ENCODE measurements at places on chromosomes 7 and 10.

DNA sequence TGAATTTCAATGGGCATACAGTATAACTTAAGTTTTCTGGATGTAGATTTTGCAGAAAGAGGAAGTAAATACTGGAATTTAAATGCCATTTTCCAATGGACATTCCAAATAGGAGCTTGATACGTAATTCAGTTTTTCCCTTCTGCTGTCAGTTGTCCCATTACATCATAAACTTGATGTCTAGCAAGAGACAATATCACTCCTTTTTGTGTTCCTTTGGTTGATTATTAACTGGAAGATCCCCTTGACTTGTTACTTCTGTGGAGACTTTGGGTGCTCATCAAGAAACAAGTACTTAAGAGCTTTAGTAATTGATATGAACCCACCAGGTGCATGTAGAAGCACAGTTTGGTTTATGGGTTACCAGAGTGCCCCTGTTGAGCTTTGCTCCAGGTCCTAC is 116.1 kb downstream of the ST7 start:
- DNase-seq: peak; percentile 52

- no peak for DNase-seq
These were observed 13.0 kb upstream of the CHCHD1 start for GRCh38 chr10:73768881-73769280.

GRCh38 chr10:119268871-119269506 is 61.6 kb downstream of the GRK5 start:
- DNase-seq: no peak

DNA sequence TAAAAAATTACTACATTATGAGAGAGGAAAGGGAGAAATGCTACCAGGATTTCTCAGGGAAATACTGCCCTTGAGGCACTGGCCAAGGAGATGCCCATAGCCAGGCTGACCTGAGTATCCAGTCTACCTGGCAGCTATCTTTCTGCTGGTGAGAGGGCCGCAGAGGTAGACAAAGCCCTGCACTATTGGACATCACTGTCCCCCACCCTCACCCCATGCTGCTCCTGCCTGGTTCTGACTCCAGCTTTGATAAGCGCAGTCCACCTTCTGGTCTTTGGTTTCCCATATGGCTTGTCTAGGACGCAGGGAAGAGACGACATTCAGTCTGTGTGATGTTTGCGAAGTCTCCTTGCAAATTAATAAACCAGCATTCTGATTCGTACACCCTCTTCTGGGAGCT is 3.7 kb downstream of the ITPRIP start:
- DNase-seq: no peak

DNA sequence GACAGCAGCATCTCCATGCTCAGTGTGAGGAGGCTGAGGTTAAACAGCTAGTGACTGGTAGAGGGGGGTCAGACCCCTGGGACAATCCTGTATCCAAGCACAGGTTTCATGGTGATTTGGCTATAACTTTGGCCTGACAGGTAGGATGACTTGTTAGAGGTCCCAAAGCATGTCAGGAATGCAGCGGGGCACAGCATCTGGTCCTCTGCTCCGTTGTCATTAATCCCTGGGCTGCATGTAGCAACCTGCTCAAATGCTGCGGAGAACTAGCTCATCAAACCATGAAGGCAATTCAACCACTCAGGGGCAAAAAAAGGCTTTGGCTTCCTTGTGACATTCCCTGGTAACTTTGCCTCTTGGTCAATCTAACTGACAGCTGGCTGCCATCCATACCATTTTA is 26.8 kb downstream of the WNT2 start:
- no peak for DNase-seq

- peak; percentile 63 for DNase-seq
These were observed 127.6 kb downstream of the WDR11 start for GRCh38 chr10:120978589-120979252.

- DNase-seq: no peak
These were observed 328.6 kb upstream of the CDC14C start for GRCh38 chr7:48595756-48596155.

GRCh38 chr7:121837462-121837861 is 35.5 kb upstream of the PTPRZ1 start:
- DNase-seq: no peak

DNA sequence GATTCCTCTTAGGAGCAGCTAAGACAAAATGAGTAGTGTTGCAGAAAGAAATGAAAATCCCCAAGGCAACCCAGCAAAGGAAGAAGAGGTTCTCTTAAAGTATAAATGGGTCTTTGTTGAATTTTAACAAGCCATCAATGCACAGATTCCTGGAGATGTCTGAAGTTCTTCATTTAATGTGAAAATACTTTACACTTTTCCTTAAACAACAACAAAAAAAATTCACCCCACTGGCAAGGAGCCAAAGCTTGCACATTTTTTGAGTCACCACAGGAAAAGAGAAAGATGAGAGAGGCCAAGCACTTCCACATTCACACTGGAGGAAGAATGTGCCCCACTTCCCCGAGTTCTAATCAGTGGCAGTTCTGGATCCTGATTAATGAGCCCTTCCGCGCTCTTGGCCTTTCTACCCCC is 286.4 kb upstream of the MEOX2 start:
- DNase-seq: peak; percentile 19

- DNase-seq: no peak
These were observed 62.3 kb upstream of the FAM133B start for GRCh38 chr7:92652536-92652935.

DNA sequence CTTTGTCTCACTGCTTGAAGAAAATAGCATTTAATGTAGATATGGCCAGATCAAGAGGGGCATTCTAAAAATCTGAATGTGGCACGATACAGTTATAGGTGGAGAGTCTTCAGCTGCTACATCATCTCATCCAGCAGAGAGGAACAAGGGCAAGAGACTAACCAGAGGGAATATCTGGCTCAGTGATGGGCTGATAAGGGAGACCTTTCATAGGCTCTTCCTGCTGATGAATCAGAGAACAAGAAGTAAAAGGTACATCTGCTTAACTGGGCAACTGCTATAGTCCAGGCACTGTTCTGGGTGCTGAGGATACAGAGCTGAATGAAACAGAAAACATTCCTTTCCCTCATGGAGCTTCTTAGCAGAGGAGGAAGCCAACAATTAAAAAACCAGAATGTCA is 37.9 kb downstream of the PIP4K2A start:
- DNase-seq: no peak

DNA sequence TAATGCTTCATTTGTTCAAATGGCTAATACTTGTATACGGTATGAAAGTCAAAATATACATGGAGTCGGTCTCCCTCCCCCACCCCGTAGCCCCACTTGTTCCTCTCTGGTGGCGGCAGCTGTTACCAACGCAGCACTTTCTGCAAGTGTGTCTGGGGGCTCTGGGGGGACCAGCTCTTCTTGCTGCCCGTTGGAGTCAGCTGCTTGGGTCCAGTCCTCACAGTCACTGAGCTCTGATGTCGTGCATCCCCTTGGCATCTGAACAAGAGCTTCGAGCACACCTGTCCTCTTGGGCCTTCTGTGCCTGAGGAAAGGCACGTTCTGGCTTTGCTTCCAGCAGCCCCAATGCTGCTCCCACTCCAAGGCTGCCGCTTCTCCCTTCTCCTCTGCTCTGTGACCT is 493.1 kb downstream of the PLXNA4 start:
- DNase-seq: no peak

DNA sequence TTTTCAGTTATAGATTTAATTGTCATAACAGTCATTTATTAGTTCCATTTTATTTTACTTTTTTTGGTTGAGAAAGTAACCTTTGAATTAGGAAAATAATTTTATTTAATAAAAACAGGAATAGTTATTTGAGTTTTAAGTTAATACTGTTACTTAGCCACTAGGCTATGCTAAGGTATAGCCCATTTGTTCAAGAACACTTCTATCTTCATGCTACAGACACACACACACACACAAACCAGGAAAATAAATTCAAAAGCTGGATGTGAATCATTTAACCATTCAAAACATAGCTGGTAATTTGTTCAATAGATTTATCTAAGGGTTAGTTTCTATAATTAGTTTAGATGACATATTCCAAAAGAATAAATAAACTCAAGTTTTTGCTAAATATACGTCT is 148.4 kb downstream of the RNF133 start:
- peak; percentile 21 for DNase-seq

DNA sequence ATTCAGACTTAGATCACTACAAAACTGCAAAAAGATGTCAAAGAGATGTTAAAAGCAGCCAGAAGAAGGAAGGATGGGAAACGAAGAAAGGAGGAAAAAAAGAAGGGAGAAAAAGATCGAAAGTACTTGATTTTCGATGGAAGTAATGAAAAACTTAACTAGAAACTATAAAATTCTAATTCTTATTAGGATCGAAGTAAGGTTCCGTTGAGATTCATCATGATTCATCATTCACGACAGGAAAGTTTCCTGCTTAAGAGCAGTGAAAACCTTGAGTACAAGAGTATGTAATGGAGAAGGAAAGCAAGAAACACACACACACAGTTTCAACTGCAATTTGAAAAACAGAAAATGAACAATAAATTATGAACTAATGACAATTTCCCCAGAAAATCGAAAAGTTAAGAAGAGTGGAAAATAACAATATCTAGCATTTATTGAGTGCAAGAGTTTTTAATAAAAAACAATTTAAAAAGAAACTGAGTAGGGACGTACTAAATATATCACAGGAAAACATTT is 1.1 kb upstream of the ING3 start:
- DNase-seq: peak; percentile 37

GRCh38 chr10:98417973-98418664 is 3.1 kb upstream of the PYROXD2 start:
- no peak for DNase-seq

DNA sequence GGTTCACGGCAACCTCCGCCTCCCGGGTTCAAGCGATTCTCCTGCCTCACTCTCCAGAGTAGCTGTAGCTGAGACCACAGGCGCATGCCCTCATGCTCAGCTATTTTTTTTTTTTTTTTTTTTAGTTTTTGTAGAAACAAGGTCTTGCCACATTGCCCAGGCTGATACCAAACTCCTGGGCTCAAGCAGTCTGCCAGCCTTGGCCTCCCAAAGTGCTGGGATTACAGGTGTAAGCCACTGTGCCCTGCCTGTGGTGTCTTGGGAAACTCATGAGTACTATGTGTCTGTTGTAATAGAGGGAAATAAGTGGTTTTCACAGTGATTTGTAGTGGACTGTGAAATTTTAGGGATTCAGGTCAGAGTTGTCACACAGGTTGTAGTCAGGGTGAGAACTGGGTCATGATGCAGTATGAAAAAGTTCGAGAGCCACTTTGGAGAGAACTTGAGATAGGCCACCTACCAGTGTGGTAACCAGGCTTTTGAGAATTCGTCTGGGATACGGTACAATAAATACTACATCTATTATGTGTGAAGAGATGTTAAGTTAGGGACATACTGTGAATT is 30.4 kb downstream of the SIRT1 start:
- no peak for DNase-seq

GRCh38 chr10:102540023-102540422 is 36.3 kb downstream of the SUFU start:
- DNase-seq: peak; percentile 33

- no peak for DNase-seq
These were observed 8.1 kb upstream of the SGCE start for GRCh38 chr7:94664023-94664422.

Data from kidney tubule cell (primary cell).